ENCODE measurements at places on chromosomes 5 and 9.

- DNase-seq: no peak
Observed at GRCh38 chr5:40001796-40002195, 577.0 kb upstream of the DAB2 start.

DNA sequence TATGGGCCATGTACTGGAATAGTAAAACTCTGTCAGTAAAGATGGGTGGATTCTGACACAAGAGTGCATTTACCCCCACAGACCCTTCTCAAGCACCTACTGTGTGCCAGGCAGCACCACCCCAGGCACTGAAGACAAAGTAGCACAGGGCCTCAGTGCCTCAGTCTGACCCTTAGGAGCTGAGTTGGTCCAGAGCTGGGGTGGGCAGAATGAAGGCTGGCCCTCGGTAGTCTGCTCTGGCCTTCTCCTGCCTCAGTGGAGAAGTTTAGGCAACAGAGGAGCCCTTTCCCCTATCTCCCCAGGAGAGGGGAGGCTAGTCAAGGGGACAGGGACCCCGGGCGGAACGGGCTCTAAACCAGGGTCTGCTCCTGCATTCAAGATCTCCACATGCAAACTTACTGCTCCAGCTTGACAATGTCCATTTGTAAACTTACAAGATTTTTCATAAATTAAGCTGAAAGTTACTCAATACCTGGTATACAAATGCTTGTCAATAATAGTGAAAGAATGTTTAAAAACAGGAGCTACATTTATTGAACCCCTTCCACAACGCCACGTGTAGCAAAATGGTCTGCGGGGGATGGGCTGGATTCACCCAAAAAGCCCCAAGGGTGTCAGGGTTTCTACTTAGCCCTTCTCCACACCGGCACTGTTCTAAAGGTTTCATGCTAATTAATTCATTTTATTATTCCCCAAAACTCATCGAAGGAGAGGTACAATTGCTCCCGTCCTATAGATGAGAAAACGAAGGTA, 1.5 kb downstream of the VDAC1 start:
- no peak for DNase-seq

DNA sequence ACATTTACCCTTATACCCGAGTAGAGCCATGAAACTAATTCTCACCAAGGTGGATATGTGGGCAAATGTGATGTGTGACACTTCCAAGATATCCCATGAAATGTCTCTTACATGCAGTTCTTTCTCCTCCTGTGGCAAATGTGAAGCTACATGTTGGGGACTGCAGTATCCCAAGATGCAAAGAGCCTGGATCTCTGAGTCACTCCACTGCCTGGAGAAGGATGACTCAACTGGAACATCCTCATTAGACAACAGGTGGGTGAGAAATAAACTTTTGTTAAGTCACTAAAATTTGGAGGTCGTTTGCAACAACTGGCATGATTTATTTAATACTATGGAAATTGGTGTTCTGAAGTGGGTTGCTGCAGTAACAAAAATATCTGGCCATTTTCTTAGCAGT, 36.5 kb upstream of the TENT4A start:
- no peak for DNase-seq

GRCh38 chr9:73152953-73153352, 1.3 kb downstream of the ANXA1 start:
- no peak for DNase-seq
